ENCODE measurements at places on chromosomes 3 and 15.

GRCh38 chr3:115336836-115337235 lies 189.7 kb upstream of the ZBTB20 start:
- no peak for DNase-seq

- DNase-seq, result no peak
Observed at GRCh38 chr3:117404141-117404540, 694.6 kb downstream of the TUSC7 start.

DNA sequence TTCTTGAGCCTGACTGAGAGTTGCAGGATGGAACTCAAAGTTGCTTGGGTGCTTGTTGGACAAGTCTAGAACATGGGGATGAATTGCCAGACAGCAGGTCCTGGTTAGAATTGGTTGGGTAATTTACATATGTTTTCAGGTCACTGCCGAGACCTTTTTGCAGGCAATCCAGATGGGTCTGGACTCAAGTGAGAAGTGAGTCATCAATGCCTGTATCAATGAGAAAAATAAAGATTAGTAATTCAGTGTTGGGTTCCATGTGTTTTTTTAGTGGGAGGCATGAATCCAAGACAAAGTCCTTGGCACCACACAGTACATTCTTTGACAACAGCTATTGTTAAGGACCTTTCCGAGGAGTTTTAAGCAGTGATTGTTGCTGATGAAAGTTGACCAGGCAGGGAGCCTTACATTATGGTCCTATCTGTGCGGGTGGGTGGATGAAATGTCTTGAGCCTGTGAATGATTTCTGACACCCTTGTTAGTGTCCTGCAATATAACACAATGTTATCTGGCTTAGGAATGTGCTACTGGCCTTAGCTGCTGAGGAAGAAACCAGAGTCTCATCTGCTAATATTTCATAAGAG lies 77.7 kb downstream of the CRYGS start:
- no peak for DNase-seq

GRCh38 chr15:61035311-61035710 lies 193.8 kb downstream of the RORA start:
- no peak for DNase-seq

GRCh38 chr15:39388118-39388517 lies 192.8 kb upstream of the THBS1 start:
- DNase-seq, result no peak

DNA sequence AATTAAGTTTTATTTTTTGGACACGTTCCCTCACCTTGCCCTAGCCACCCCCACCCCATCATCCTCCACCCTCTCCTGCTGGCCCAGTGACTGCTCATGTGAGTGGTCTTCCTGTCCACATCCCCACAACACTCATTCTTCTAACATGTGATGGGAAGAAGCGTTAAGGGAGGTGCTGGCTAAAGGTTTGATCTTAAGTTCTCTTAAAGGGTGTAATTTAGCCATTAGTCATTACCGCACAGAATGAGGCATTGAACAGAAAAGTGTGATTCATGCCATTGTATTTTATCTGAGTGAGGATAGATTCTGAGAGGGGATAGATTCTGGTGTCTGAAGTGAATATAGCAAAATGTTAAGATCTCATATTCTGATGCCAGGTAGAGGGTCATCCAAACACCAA lies 272.9 kb upstream of the TPM1 start:
- no peak for DNase-seq

DNA sequence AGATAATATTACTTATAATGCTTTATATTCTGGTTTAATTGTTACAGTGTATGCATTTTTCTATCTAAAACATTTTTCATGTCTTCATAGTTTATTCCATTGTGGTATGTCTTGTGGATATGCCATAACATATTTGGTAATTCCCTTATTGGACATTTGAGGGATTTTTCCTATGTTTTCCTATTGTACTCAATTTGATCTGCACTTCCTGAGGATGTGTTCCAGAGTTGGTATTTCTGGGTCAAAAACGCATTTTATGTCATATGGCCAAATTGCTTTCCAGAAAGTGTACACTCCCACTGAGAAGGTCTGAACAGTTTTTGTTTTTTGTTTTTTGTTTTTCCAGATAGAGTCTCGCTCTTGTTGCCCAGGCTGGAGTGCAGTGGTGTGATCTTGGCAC lies 6.8 kb downstream of the ARL8B start:
- DNase-seq, result no peak

DNA sequence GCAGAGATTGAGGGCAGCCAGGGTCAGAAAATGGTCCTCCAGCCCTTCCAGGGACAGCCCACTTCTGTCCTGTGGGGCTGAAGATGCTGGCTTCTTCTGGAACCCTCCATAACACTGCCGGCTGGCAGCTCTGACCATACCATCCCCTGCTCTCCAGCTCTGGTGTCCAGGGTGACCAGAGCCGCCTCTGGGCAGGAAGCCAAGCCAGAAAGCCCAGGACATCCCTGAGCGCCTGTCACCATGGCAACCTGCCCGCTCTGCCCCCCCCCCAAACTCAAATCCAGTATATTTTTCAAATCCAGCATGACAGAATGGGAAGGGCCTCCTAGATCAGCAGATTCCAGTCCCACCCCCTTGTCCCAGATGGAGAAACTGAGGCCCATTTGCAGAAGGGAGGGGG lies 420 bp upstream of the TMIE start:
- no peak for DNase-seq

- DNase-seq, result no peak
Observed at GRCh38 chr3:123788710-123789109, 95.4 kb downstream of the MYLK start.

DNA sequence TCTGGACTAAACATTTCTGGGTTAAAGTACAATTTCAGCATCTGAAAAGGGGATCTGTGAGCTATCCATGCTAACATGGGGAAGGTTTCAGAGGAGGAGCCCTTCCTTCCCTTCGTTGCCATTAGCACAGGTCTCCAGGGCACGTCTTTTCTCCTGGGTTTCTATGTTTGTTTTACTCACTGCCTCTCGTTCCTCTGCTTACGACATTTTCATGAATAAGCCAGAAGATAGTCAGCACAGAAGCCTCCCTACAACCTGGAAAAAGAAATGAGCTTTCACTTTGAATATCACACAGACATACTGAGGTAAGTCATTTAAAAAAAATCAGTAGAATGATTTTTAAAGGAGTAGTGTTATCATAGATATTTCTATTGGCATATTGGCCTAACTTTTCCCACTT lies 117.2 kb upstream of the KCNMB2 start:
- no peak for DNase-seq

- peak; percentile 19 for DNase-seq
Observed at GRCh38 chr3:56133423-56133822, 334.8 kb downstream of the ERC2 start.

GRCh38 chr15:68829068-68829467 lies 8.4 kb upstream of the ANP32A start:
- DNase-seq, result peak; percentile 33

DNA sequence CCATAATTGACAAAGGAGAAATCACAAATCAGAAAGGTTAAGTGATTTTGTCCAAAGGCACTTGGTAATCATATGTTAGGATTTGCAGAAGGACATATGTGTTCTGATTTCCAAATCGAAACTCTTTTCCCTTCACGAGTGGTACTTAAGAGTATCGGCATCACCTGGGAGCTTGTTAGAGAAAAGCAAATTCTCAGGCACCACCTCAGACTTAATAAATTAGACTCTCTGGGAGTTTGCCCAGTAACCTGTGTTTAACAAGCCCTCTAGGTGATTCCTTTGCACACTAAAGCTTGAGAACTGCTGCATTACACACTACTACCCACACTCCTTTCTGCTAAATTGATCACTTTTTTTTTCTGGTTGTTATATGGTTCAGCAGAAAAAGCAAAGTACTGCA lies 116.2 kb downstream of the SERPINI1 start:
- DNase-seq, result no peak

GRCh38 chr3:67635257-67635656 lies 19.2 kb downstream of the SUCLG2 start:
- peak; percentile 7 for DNase-seq

GRCh38 chr3:156920399-156920798 lies 94.2 kb downstream of the LEKR1 start:
- no peak for DNase-seq

- DNase-seq, result no peak
Observed at GRCh38 chr3:11898611-11899325, 52.1 kb upstream of the TAMM41 start.

DNA sequence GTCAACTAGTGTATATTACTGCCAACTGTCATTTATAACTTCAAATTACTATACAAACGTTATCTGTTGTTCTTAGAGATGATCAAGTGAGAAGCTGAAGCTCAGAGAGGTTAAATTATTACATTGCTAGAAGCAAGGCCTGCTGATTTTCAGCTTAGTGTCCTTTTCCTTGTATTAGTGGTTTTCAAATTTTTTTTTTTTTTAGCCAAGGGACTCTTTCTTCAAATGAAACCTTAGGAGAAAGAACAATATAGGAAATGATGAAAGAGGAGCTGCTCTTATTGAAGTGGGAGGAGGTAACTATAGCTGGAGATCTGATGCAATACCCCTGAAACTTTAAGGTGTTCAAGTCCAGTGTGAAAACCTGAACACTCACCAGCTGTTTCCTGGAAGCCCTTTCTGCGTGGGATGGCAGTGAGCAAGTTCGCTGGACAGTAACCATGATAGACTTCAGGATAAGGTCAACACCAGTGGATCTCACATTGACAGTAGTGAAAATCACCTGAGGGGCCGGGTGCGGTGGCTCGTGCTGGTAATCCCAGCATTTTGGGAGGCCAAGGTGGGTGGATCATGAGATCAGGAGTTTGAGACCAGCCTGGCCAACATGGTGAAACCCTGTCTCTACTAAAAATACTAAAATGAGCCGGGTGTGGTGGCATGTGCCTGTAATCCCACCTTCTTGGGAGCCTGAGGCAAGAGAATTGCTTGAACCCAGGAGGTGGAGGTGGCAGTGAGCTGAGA lies 376.2 kb downstream of the EDEM1 start:
- DNase-seq, result no peak

- DNase-seq, result no peak
Observed at GRCh38 chr15:26580943-26581342, 191.9 kb downstream of the GABRB3 start.

GRCh38 chr3:65044401-65044800 lies 356.6 kb upstream of the ADAMTS9 start:
- DNase-seq, result no peak

GRCh38 chr3:71064956-71065763 lies 518.4 kb downstream of the FOXP1 start:
- peak; percentile 37 for DNase-seq

- DNase-seq, result no peak
Observed at GRCh38 chr3:55077726-55078125, 149.9 kb upstream of the LRTM1 start.

DNA sequence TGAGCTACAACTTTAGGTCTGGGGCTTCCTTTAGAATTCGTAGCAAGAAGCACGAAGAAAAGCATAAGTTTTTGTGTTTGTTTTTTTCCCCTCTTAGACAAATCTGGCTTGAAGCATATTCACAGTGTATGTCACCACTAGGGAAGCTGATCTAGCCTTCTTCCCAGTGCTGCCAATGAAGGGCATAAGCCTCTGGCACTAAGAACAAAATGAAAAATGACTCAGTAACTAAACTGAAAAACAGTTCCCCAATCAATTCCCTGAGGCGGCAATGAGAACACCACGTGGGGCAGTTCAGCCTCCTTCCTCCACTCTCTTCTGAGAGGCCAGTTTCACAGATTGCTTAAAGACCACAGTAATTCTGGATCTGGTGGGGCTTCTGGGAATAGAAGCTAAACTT lies 338.1 kb downstream of the GAP43 start:
- no peak for DNase-seq

DNA sequence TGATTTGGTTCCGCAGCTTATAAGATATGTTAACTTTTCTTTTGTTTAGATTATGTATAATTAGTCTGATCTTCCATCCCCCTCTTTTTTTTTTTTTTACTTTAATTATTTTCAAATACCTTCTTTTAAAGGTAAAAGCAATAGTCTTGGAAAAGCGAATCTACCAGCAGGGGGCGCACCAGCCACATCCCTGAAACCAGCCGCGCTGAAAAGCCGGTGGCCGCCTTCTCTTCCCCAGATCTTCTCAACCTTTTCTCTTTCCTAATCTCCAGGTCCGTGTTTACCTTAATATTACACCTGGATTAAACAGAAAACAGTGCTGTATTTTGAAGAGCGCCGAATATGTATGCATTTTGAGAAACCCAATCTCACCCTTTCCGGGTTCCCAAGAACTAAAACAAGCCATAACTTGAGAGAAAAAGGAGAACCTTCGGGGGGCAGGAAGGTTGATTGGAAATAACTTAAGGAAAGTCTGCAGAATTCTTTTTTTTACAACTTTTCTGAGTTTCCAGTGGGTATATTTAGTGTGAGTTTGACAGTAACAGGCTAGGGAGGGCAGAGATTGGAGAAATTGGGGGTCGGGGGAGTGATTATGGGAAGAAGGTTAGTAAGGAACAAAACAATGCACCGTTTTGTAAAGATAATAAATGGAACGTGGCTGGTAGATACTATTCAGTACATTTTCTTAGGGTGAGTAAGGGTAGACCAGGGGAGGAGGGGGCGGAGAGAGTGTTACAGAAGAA lies 2.0 kb upstream of the SOX2 start:
- DNase-seq, result no peak

DNA sequence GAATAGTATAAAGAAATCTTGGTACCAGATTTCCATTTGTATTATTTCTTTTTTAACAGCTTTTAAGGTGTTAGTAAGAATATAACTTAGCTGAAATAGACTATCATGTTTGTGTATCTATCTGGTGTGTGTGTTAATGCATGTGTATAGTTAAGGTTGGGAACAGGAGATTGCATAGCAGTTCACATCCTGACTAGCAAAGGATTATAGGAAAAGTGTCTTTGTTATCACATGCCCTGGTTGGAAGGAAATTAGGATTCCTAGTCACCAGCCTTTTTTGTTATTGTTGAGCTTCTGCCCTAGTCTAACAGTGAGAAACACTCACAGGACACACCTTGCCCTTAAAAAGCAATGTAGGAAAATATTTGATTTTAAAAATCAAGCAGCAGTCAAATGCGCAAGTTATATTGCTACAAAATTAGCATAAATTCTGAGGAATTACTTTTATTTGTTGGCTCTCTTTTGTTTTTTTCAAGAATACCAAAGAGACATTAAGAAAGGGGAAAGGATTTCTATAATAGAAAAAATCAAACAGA lies 58.2 kb downstream of the SETD5 start:
- DNase-seq, result no peak

DNA sequence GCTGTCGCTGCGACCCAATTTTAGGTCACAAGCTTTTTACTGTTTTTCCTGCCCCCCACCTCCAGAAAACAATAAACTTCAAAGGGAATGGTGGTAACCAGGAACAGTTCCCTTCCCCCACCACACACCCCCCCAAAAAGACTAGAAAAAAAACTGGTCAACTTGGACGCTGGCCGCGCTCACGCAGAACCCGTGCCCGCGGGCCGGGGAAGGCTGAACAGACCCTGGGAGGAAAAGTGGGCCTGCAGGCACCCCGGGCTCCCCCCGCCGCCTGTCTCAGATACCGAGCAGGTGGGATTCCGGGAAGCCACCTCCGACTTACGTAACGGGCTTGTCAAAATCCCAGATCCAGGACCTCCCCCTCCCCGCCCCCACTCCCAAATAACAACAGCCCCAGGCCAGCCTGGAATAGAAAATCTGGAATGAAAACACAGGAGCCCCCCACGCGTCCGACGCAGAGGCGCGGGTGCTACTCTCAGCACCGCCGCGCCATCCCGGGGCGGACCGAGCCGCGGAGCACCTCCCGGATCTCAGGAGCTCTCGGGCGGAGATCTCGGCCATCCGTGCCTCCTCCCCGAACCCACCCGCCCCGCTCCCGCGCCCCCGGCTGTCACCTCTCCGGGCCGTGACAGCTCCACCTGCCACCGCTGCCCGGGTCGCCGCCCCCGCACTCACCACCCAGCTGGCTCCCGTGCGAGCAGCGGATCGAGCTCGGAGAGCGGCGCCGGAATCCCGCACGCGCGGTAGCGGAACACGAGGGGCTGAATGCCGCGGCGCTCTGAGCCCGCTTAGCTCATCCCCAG lies 557 bp downstream of the DENND4A start:
- DNase-seq, result peak; percentile 60

Data from A549 (cell line).